ENCODE measurements at places on chromosomes 1 and 21.

DNA sequence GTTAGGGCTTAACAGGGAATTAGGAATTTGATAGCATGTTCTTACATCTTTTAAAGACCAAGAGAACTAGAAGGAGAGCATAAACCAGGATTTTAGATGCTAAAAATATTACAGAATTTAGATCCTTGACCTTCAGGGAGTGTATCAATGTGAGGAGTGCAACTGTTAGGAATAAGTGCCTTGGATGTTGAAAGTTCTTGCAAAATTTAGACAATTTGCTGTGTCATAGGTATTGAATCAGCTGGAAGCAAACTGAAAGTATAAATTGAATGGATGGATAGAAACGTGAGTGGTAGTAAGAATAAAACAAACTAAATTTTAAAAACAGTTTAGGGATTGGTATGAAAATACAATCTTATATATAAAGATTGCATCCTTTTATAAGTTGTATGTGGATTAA lies 27.7 kb downstream of the PPP1R12B start:
- no peaks in the 10 kb centered on the region for H3K36me3 ChIP-seq
- H3K27me3 ChIP-seq, result no peaks in the 10 kb centered on the region
- no peak for DNase-seq

DNA sequence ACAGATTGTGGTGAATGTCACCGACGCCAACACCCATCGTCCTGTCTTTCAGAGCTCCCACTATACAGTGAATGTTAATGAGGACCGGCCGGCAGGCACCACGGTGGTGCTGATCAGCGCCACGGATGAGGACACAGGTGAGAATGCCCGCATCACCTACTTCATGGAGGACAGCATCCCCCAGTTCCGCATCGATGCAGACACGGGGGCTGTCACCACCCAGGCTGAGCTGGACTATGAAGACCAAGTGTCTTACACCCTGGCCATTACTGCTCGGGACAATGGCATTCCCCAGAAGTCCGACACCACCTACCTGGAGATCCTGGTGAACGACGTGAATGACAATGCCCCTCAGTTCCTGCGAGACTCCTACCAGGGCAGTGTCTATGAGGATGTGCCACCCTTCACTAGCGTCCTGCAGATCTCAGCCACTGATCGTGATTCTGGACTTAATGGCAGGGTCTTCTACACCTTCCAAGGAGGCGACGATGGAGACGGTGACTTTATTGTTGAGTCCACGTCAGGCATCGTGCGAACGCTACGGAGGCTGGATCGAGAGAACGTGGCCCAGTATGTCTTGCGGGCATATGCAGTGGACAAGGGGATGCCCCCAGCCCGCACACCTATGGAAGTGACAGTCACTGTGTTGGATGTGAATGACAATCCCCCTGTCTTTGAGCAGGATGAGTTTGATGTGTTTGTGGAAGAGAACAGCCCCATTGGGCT lies 3.0 kb downstream of the CELSR2 start:
- no peaks in the 10 kb centered on the region for H3K36me3 ChIP-seq
- no peak for DNase-seq
- no peak overlapping the region for H3K27ac ChIP-seq
- H3K27me3 ChIP-seq, result no peaks in the 10 kb centered on the region
- no peak overlapping the region for H3K4me3 ChIP-seq

- H3K36me3 ChIP-seq, result no peaks in the 10 kb centered on the region
- H3K4me3 ChIP-seq, result no peak overlapping the region
- H3K4me1 ChIP-seq, result peaks cover 8% of the 10 kb centered on the region
Observed at GRCh38 chr1:94055459-94056122, 65.4 kb downstream of the ABCA4 start.

GRCh38 chr21:46489800-46490199 lies 31.1 kb downstream of the DIP2A start:
- H3K4me3 ChIP-seq, result no peak overlapping the region
- H3K4me1 ChIP-seq, result no peaks in the 10 kb centered on the region
- peaks cover 26% of the 10 kb centered on the region for H3K36me3 ChIP-seq
- H3K27me3 ChIP-seq, result no peaks in the 10 kb centered on the region

All from right atrium auricular region (tissue), 2 donors.